Temporal lobe (tissue), 4 donors: ENCODE measurements at places on chromosomes 7 and 10. TPM values are rescaled to one million over a fixed set of nuclear protein-coding genes. Genes with fewer than 3 reads are reported as not detected.

The NACAD gene
- total RNA-seq: 8.9 TPM

The ARHGEF5 gene
- 0.74 TPM for total RNA-seq

The ZNF804B gene
- 4.7 TPM for total RNA-seq

The XRCC2 gene
- total RNA-seq: 2.2 TPM

The ADIRF gene
- 0.98 TPM for total RNA-seq

The CPA2 gene
- total RNA-seq: not detected

The FAM13C gene
- total RNA-seq: 15.2 TPM
